ENCODE measurements at places on chromosomes 12 and 14.
A peak's percentile ranks its signal among the peaks of the same experiment; 100 is the strongest.

GRCh38 chr14:58695514-58695913 lies 57.8 kb downstream of the DACT1 start:
- no peak for DNase-seq

GRCh38 chr12:46682148-46682547 lies 143.6 kb downstream of the SLC38A4 start:
- DNase-seq: no peak

GRCh38 chr14:65453807-65454480 lies 41.4 kb downstream of the FUT8 start:
- DNase-seq: no peak

- DNase-seq: peak; percentile 31
Measured at GRCh38 chr12:84070292-84070691, 842.3 kb downstream of the SLC6A15 start.

GRCh38 chr14:71492346-71492745 lies 439.9 kb upstream of the RGS6 start:
- DNase-seq: no peak

GRCh38 chr14:79165471-79166090 lies 995.4 kb downstream of the NRXN3 start:
- no peak for DNase-seq

- DNase-seq: no peak
Measured at GRCh38 chr12:61869796-61870195, 390.4 kb upstream of the USP15 start.

DNA sequence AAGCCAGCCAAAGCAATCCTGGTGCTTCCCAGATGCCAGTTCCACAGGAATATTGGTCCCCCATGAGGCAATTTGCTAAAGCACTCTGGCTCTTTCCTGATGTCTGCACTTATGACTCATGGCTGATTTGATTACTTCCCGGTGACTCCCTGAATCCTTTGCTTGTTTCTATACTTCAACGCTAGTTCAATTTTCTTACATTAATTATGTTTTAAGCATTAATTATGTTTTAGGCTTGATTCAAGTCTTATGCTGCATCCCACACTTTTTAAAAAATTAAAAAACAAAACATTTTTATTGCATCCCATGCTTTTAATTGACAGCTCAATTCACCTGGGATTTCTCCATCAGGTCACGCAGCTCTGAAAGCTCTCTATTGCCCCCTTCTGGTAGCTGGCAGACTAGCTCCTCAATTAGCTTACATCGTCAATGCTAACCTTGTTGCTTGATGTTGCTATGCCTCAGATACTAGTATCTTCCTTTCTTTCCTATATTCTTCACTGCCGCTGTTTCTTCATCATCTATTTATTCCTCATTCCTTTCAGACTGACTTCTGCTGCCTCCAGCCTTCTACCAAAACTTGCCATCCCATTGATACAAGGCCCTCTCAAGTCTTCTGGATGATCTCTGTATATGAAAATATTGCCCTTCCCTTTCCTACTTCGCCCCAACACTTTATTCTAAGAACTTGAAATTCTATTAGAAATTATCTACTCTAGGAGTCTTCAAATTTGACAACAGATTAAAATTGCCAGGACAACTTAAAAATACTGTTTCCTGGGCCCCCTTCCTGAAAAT lies 32.0 kb downstream of the TSHR start:
- DNase-seq: peak; percentile 35

DNA sequence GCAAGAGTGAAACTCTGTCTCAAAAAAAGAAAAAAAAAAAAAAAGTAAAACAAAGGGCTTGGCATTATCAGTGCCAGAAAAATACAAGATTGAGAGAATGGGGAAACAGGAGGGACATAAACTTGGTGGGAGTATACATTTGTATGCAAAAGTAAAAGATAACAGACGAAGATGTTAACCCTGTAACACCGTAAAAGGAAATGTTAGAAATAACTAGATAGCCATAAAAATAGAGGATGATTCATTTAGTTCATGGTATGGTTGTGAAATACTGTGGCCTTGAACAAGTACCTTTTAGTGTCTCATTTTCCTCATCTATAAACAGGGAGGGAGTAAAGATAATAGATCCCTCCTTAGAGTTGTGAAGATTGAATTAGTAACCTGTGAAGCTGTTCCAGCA lies 33.3 kb downstream of the ATP2A2 start:
- DNase-seq: no peak

DNA sequence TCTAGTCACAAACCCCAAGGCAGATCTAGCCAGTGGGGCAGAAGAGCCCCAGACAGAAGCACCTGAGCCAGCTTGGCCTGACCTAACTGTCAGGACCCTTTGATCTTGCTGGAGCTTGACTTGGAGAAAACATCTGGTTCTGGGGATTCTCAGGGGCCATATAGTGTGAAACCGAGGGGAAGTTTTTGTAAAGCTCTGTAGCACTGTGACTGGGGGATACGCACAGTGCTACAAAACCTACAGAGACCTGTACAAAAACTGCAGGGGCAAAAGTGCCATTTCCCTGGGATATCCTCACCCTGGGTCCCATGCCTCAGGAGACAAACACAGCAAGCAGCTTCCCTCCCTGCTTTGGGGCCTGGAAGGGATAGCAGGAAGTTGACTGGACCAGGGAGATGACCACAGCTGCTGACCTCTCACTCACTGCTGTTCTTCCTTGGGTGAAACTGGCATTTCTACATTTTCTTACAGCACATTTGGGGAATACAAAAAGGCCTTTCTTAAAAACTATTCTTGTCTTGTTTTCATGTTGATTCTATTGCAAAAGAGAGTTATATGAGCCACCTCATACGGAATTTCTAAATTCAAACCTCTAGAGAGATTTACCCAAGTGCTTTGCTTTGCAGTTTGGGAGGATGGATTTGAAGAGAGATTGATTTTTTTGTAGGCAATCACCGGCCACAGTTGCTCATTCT lies 140.0 kb downstream of the DAD1 start:
- no peak for DNase-seq

DNA sequence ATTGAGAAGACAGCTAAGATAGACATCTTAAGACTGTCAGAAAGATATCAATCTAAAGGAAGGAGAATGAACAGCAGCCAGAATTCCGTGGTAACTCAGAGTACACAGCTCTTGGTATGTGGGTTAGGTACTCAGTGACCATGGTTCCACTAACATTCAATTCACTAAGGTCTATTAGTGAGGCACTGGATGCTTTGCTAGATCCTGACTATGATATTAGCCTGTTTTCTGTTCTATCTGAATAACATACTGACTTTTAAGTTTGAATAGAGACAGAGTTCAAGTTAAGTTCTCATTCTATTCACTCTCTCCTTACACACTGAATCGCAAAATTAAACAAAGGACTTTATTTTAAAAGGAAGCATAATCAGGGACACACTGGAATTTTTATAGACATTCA lies 106.4 kb downstream of the PRKD1 start:
- no peak for DNase-seq

- no peak for DNase-seq
Measured at GRCh38 chr12:31524791-31525495, 66.0 kb downstream of the DENND5B start.

GRCh38 chr12:122460061-122460460 lies 37.6 kb upstream of the CLIP1 start:
- DNase-seq: no peak

DNA sequence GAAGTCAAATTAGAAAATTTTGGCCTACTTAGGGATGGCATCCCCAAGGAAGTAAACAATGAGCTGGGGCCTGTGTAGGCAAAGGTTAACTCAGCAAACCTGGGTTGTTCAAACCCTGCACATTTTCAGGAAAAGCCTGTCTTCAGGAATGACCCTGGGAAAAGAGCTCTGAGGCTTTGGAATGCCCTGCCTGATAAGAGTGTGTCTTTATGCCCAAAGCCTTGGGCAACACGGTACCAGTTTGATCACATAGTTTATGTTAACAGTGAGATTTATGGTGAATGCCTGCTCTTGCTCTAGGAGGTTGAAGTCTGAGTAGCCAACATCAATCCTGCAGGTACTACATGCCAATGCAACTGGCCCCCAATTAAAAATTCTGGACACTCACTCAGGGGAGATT lies 28.2 kb upstream of the STAB2 start:
- no peak for DNase-seq

DNA sequence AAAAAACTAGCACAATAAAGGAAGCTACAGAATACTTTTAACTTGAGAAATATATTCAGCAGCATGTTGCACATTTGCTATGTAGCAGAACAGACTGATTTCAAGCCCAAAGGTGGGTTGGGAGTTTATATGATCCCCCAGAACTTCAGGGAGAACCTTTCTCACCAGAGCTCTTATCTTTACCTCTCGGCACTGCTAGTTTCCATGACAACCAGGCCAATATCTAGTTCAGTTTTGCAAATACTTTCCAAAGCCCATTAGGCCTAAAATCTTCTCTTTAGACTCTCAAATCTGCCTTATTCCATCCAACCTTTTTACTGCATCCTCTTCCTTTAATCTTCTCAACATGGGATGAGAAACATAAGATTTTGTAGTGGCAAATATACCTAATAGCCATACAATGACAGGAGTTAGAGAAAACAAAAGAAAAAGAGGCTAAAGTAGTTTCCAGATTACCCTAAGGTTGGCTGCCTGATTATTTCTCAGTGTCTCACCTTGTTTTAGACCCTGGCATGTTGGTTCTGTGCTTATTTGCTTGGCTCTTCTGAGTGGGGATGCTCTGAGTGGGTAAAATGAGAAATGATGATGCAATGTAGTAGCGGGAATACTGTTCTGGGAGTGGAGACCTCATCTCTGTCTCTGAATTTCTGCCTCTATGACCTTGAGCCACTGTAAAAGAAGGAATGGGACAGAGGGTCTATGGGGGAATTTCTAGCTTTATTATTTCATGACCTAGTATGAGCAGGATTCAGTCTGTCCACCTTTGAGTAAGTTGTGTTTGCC lies 427.6 kb upstream of the STXBP6 start:
- no peak for DNase-seq

- no peak for DNase-seq
Measured at GRCh38 chr12:24482044-24482443, 466.9 kb downstream of the BCAT1 start.

- no peak for DNase-seq
Measured at GRCh38 chr12:76043377-76043776, 11.8 kb upstream of the PHLDA1 start.

DNA sequence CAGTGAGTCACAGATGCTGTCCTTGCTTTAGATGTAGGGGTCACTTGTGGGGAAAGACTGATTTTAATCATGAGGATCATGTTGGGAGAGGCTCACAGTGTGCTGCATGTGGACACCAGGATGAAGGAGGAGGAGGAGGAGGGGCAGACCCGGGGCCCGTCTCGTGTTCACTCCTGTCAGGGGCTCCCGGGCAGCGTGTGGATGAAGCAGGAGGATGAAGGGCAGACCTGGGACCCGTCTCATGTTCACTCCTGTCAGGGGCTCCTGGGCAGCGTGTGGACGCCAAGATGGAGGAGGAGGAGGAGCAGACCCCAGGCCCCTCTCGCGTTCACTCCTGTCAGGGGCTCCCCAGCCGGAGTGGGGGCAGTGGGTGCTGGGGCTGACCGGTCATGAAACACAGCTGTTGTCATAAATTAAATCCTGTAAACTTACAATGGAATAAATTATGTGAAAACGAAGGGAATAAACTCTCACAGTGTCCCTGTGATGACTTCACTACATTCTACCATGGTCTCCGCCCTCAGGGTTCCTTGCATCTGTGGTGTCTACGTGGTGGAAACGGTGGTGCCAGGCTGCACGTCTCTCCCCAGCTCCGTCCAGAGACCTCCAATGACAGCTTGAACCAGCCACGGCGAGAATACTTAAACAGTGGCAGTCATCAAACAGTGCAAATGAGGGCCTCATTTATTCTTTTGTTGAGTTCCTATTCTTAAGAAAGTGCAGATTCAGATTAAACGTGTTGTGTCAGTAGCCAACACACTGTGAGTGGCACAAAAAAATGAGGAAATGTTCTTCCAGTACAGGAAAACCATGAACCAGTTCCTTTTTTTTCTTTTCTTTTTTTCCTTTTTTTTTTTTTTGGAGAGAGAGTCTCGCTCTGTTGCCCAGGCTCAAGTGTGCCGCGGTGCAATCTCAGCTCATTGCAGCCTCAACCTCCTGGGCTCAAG lies 37.7 kb upstream of the SFSWAP start:
- no peak for DNase-seq

DNA sequence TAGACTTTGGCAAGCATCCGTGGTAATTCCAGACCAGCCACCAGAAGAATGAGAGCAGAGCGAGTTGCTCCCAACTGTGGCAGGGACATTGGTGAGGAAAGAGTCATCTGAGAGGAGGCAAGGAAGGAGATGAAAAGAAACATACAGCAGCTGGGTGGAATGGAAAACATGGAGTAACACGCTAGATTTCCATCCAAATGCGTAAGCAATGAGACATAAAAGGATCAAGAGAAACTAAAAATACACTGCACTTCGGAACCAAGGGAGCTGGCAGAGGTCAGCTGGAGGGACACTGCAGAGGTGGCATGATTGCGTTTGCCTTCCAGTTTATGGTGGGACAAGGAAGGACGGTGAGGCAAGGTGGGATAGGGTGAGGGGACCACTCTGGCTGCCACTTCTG lies 82.9 kb downstream of the DDX51 start:
- DNase-seq: no peak

DNA sequence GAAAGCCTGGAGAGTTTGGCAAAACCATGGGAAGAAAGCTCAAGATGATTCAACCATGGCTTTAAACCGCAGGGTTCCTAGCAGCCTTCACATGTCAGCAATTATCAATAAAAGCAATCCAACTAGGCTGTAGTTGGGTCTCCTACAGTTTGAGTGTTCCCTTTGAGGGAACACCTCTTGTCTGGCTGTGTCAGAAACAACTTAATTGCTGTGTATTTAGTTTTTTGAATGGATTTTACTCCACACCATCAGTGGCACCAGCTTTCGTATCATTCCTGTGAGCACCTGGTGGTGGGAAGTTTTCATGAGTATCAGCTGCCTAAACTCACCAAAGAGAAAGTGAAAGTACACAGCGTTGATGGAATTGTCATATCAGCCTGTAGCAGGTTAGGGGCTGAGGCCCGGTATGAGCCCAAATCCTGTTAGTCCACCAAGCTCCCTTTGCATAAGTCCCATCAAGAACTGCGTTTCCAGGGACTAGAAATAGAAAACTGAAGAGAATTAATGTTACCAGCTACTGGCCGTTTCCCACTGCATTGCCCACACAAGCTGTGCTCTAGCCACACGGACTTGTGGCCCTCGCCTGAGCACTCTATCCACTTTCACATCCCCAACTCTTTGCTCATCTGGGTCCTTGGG lies 10.9 kb upstream of the IL26 start:
- no peak for DNase-seq

GRCh38 chr14:100841761-100842403 lies 16.0 kb downstream of the MEG3 start:
- DNase-seq: no peak

DNA sequence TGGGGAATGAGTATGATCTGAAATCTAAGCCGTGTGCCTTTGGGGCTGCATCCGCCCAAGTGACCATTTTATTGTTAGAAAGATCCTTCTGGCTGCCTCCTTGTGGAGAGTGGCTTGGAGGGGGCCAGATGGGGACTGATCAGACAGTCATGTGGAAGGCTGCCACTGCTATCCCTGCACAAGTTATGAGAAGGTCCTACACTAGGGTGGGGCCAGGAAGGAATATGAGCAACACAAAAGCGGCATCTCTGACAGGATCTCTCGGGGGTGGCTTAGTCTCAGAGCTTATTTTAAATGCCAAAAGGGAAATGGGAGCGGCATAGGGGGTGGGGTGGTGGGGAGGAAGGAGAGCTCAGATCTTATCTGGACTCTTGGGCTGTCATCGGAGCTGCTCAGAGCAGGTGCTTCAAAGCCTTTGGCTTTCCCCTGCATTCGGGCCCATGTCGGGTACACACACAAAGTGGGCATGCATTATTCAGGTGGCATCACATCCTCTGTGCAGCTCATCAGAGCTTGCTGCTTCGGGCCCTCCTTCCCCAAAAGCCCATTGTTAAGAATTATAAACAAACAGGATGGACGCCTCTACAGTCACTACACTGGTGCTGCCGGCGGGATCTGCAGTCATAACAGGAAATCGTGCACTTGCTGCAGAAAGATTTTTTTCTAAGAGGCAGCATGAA lies 805.4 kb downstream of the VRK1 start:
- DNase-seq: no peak
